ENCODE measurements at places on chromosomes 7 and 10.

GRCh38 chr10:33211106-33211878 is 123.2 kb downstream of the NRP1 start:
- DNase-seq: peak; percentile 51
- no peak overlapping the region for H3K4me3 ChIP-seq
- H3K27me3 ChIP-seq: no peaks in the 10 kb centered on the region
- H3K4me1 ChIP-seq: no peaks in the 10 kb centered on the region
- H3K27ac ChIP-seq: no peak overlapping the region

DNA sequence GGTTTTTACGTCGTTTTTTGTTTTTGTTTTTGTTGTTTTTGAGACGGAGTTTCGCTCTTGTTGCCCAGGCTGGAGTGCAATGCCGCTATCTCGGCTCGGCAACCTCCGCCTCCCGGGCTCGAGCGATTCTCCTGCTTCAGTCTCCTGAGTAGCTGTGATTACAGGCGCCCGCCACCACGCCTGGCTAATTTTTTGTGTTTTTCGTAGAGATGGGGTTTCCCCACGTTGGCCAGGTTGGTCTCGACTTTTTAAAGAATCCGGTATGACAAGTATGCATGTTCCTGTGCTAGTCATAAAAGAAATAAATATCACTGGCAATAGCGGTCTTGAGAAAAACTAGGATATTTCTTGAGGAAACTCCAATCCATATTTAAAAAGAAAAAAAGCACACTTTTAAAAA is 2.7 kb upstream of the ARL4A start:
- H3K4me3 ChIP-seq: no peak overlapping the region
- no peak for DNase-seq
- H3K36me3 ChIP-seq: no peaks in the 10 kb centered on the region
- H3K27me3 ChIP-seq: no peaks in the 10 kb centered on the region

DNA sequence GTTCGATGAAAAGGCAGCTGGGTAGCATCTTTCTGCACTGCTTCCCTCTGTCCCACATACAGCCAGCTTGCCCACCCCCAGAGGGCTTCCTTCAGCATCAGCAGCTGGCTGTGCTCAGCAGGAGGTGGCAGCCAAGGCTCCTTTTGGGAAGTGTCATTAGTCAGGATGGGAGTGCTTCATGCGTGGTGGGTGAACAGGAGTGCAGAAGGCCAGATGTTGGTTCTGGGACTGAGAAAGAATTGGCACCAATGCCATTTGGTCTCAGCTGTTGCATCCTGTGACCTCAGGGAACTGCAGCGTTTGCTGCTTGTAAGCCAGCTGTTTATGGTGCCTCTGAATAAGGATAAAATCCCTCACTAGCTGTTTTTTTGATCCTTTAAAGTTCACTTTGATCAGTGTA is 131.1 kb upstream of the SORCS3 start:
- no peak overlapping the region for H3K4me3 ChIP-seq
- no peaks in the 10 kb centered on the region for H3K36me3 ChIP-seq
- no peak overlapping the region for H3K27ac ChIP-seq
- H3K27me3 ChIP-seq: no peaks in the 10 kb centered on the region
- DNase-seq: no peak

- no peaks in the 10 kb centered on the region for H3K36me3 ChIP-seq
- no peaks in the 10 kb centered on the region for H3K27me3 ChIP-seq
- no peak within 1 kb of the TSS for H3K27ac ChIP-seq
These were observed at the start of gene ABCB4 for GRCh38 chr7:87475359-87476178. Gene ABCB4, minus strand, starts transcription at chr7:87475680. Its CDS starts 215 bp downstream, at chr7:87475465.

- peaks cover 16% of the 10 kb centered on the region for H3K36me3 ChIP-seq
- DNase-seq: no peak
- no peak overlapping the region for H3K27ac ChIP-seq
- no peaks in the 10 kb centered on the region for H3K4me1 ChIP-seq
These were observed 45.4 kb downstream of the FBXW4 start for GRCh38 chr10:101649525-101650085.

DNA sequence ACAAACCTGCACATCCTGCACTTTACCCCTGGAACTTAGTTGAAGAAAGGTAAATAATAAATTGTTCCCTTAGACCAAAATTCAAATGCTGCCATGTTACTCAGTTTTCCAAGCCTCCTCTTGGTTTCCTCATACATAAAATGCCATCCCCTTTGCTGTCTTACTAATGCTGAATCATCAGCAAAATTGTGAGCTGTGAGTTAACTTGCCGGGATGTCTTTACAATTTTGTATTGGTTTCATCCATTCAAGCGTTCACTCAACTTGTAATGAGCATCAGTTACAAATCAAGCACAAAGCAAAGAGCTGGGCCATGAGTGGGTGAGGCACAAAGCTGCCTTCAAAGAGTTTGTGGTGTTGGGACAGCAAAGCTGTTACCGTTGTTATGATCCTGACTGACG is 395.8 kb upstream of the ZMIZ1 start:
- H3K4me3 ChIP-seq: no peak overlapping the region
- H3K27ac ChIP-seq: no peak overlapping the region
- H3K27me3 ChIP-seq: no peaks in the 10 kb centered on the region
- no peaks in the 10 kb centered on the region for H3K4me1 ChIP-seq
- no peaks in the 10 kb centered on the region for H3K36me3 ChIP-seq
